Stimulated activated CD8-positive, alpha-beta memory T cell treated with anti-CD3 and anti-CD28 coated beads, Interleukin-15, amount 100 ng/mL, for 24 hours (primary cell): ENCODE measurements at places on chromosomes 7 and 10.

DNA sequence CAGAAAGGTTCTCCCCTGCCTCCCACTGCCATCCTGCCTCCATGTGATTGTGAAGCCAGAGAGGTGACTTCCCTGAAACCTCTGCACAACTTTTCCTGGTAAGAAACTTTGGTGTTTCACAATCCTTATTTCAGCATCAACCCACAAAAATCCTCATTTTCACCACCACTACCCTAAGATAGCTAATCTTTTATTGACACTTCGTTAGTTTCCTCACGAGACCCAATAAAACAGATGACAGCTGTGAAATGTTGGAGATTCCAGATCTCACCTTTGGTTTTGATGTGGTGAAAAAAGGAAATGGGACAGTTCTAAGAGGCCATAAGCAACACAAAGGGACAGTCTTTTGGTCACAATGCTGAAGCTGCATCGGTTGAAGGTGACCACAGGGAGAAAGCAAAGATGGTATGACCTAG is 59.9 kb upstream of the TM9SF3 start:
- DNase-seq: no peak

DNA sequence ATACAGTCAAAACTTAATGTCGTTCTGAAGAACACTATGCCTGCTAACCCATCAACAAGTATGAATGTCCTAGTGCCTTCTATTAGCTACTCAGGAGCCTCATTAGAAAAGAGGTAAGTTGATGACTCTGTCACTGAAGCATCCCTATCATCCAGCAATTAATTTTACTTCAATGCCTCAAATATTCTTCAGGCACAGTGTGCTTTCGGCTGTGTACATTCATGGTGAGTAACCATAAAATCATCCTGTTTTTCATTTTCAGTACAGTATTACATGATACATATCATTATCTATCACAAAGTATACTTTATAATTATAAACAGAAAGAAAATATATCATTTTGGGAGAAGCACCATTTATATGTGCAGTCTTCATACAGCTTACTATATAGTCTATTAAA is 495.5 kb upstream of the ZWINT start:
- DNase-seq: no peak

DNA sequence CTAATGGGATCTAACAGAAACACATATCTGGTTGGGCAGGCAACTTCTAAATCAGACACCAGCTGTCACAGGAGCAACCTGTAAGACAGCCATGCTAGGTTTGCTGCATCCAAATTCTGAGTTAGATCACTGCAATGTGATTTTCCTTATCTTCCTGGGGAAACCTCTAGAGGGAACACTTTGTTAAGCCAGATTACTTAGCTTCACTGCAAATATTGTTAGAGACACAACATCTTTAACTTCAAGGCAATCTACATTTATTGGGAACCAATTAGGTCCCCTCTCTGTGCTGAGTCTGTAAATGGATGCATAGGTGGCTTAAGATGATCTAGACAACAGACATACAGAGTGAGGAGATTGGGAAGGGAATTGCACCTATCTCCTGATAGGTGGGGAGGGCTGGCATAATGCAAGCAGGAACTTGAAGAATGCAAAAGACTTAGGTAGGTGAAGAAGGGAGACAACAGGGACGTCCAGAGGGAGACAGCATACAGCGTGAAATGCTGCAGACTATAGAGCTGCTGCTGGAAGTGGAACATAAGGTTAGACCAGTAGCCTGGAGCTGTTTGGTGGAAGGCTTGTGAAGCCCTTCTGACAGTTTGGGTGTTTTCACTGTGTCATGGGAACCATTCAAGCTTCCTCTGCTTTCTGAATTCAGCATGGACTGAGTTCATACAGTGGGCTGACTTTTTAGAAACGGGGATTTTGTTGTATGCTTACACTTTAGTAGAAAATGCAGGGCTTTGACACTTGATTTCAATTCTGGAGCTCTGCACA is 109.8 kb upstream of the ELMO1 start:
- no peak for DNase-seq

DNA sequence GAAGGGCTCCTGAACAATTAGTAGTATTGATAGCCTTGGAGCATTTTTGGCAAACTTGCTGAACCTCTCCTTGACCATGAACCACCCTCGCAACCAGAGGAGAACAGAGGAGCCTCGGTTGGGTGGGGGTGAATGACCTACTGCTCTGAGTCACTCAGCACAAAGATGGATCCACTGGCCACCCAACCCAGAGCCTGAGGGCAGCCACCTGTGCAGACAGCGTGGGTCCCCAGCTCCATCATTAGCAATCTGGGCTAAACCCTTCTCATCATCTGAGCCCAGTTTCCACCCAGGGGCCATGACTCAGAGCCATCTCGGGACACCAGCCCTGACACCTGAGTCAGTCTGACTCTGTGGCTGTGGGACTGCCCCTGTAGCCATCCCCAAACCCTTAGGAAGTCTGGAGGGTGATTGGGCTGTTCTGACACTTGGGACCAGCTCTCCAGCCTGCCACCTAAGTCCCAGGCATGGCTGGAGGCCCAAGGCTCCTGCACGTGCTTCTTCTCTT is 171.8 kb upstream of the GPR26 start:
- DNase-seq: no peak

DNA sequence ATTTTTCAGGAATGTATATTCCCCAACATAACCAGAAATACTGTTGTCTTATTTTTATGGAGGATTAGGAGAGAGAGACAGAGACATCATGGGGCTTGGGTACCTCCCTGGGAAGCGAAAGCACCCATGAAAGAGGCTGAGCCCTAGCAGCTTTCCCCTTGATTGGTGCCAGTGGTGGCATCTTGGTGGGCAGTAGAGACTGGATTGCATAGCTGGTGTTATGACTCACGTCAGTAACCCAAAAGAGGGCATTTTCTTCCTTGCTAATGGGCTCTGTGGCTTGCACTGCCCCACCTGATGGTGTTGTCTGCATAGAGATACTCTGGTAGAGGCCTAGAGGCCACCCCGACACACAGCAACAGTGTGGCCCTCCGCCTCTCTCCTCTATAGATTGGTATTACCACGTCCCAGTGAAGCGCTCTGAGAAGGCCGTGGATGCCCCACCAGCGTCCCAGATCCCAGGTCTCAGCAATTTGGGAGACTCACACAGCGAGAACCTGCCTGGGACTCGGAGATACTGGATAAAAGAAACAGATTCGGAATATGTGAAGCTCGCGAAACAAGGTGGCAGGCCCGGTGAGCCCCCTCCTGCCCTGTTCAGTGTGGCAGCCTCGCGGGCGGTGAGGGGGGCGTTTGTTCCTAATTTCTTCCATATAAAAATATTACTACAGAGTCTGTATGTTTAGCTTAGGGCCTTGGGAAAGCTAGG is 5.8 kb downstream of the C7orf57 start:
- no peak for DNase-seq

DNA sequence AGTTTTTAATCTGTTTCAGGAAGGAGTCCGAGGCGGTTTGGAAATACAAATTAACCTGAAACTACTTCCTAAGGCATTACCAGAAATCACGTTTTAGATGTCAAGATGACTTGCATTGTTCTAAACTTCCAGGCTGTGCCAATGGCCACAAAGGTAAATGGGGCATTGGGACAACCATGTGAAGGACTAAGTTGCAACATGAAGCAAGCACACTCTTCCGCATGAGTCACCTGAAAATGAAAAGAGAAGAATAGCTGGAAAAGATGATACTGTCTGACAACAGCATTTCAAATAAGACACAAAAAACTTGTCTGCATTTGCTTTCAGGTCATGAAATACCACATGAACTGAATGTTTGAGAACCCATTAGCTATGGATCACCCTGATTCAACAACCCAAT is 262.1 kb downstream of the AHR start:
- DNase-seq: no peak

- peak; percentile 72 for DNase-seq
Observed at GRCh38 chr7:73842067-73842976, at the start of gene METTL27. TSS of gene METTL27 (minus strand) at chr7:73842516. CDS start at chr7:73842140, 376 bp downstream.

- DNase-seq: no peak
Observed at GRCh38 chr7:71665716-71666115, 533.8 kb downstream of the GALNT17 start.

DNA sequence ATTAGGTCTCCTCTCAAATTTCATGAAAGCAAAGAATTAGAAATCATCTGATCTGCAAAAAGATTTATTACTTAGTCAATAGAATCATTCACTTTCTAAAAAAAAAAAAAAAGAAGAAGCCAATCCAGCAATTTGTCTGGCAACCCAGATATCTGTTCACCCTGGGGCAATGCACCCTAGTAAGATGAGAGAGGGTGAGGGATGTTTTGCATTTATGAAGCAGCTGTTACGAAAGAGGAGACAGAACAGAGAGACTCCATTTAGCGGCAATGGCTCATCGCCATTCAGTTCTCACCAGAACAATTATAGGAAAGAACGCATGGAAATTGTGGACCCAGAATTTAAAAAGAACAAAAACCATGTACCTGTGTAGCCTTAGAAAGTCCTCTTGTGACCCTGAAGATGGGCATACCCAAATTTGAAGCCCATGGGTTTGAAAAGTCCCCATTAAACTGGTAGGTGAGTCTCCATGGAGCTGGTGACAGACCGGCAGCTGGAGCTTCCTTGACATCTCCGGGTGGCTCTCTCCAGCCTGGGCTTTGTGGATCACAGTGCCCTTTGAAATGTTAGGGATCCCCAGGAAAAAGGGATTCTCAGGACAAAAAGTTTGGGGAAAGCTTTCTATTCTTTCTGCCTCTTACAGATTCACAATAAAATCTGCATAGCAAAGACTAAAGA is 45.5 kb upstream of the CCDC3 start:
- no peak for DNase-seq

DNA sequence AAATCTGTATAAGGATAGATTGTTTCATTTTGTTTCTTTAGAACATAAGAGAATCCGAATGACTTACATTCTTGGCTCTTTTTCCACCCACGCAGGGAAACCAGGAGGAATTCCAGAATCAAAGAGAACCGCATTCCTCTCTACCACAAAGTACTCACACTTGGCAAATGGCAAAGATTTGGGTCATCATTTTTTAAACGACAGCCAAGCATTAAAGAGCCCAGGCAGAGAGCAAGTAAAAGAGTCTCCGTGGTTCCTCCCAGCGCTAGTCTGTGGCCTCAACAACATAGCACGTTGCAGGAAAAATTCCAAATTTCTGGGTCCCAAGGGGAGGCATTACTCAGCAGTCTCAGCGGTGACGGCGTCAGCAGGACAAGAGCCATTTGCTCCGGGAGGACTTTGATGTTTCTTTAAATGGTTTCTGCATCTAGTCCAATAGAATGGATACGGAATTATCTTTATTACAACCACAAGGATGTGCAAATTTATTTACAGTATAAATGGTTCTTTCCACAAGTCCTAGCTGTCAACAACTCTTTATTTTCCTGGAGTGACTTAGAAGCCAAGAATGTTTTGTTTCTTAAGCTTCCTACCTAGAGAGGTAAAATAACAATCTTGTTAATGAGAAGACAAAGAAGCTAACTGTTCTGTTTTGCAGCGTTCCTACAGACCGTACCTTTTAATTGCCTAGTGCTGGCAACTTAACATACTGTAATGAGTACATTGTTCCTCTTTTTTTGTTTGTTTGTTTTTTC is 232.5 kb downstream of the SKIDA1 start:
- DNase-seq: no peak

GRCh38 chr10:121668314-121669027 is 70.2 kb upstream of the FGFR2 start:
- no peak for DNase-seq

GRCh38 chr7:102012941-102013461 is 195.6 kb downstream of the CUX1 start:
- DNase-seq: no peak

GRCh38 chr10:111072232-111072631 is 4.6 kb upstream of the ADRA2A start:
- no peak for DNase-seq

DNA sequence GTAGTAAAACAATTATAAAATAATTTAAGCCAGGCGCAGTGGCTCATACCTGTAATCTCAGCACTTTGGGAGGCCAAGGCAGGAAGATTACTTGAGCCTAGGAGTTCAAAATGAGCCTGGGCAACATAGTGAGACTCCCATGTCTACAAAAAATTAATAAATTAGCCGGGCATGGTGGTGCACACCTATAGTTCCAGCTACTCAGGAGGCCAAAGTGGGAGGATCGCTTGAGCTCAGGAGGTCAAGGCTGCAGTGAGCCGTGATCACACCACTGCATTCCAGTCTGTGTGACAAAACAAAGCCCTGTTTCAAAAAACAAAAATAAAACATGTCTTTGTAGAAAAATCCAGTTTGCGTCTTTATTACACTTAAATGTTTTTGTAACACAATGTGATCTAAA is 141.9 kb upstream of the KAT6B start:
- no peak for DNase-seq

GRCh38 chr7:44590910-44591309 is 8.9 kb upstream of the TMED4 start:
- DNase-seq: no peak

DNA sequence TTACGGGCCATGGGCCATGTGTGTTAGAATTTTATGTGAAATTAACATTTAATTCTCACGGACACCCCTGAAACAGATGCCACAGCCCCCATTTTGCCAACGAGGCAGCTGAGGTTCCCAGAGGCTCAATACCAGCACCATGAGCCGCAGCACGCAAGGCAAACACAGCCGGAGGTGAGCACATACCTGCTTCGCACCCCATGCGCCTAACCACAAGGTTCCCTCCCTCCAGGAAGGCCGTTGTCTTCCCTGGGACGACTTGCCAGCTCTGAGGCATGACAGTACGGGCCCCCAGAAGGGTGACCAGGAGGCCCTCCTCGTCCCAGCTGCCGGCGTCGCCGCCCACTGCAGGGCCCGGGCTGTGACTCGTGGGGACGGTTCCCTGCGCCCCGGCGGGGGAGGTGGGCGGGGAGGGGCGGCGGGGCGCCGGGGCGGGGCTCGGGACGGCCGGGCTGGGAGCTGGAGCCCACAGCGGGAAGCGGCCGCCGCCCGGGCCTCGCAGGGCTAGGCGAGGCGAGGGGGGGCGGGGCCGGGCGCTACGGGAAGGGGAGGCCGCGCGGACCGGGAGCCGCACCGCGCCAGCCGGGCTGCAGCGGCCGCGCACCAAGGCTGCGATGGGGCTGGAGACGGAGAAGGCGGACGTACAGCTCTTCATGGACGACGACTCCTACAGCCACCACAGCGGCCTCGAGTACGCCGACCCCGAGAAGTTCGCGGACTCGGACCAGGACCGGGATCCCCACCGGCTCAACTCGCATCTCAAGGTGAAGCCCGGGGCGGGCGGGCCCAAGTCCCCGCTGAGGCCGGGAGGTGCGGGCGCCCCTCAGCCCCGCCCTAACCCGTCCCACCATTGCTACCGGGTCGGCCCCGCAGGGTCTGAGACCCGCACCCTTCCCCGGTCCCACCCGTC is at the start of gene CAV2:
Gene CAV2, plus strand, starts transcription at position 571 of the 910 bp plus-strand sequence. Its CDS starts 44 bp downstream, at position 615.
- DNase-seq: no peak
